ENCODE measurements at places on chromosomes 4 and X. TPM values are rescaled to one million over a fixed set of nuclear protein-coding genes. Genes with fewer than 3 reads are reported as not detected.

PARM1 gene
- under 0.01 TPM for total RNA-seq

RBM46 gene
- not detected for total RNA-seq

STIM2 gene
- 20.9 TPM for total RNA-seq

GASK1B gene
- total RNA-seq: 196 TPM

ADH4 gene
- total RNA-seq: not detected

FGFR3 gene
- total RNA-seq: 0.29 TPM

CTAG2 gene
- not detected for total RNA-seq
